Lower lobe of right lung (tissue), 2 donors: ENCODE measurements at places on chromosomes 11 and 22. TPM values are rescaled to one million over a fixed set of nuclear protein-coding genes. Genes with fewer than 3 reads are reported as not detected.
A peak's percentile ranks its signal among the peaks of the same experiment; 100 is the strongest.

Gene OR8K3
- not detected for total RNA-seq

DNA sequence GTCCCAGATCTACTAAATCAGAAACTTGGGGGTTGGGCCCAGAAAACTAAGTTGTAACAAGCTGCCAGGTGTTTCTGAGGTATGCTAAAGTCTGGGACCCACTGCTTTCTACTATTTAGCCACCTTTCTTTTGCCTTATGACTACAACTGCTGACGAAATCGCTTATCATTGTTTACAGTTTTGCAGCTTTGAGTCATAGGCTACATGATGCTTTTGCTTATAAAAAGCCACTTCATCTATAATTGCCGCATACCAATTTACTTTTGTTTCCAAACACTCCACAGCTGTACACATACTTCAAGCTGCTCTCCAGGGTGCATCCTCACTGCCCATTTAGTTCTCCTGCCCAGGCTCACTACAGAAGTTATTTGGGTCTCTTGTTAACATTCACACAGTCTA is 144.7 kb downstream of the ENTHD1 start:
- H3K4me3 ChIP-seq = no peak overlapping the region
- no peak overlapping the region for H3K27ac ChIP-seq
- H3K4me1 ChIP-seq = no peaks in the 10 kb centered on the region
- no peak for DNase-seq
- H3K36me3 ChIP-seq = no peaks in the 10 kb centered on the region
- H3K27me3 ChIP-seq = peaks cover 1% of the 10 kb centered on the region

- DNase-seq = no peak
- H3K4me1 ChIP-seq = peaks cover 17% of the 10 kb centered on the region
- H3K27ac ChIP-seq = no peak overlapping the region
- H3K36me3 ChIP-seq = no peaks in the 10 kb centered on the region
- no peak overlapping the region for H3K4me3 ChIP-seq
- peaks cover 50% of the 10 kb centered on the region for H3K27me3 ChIP-seq
These were observed 2.9 kb downstream of the DSCAML1 start for GRCh38 chr11:117794135-117794534.

DNA sequence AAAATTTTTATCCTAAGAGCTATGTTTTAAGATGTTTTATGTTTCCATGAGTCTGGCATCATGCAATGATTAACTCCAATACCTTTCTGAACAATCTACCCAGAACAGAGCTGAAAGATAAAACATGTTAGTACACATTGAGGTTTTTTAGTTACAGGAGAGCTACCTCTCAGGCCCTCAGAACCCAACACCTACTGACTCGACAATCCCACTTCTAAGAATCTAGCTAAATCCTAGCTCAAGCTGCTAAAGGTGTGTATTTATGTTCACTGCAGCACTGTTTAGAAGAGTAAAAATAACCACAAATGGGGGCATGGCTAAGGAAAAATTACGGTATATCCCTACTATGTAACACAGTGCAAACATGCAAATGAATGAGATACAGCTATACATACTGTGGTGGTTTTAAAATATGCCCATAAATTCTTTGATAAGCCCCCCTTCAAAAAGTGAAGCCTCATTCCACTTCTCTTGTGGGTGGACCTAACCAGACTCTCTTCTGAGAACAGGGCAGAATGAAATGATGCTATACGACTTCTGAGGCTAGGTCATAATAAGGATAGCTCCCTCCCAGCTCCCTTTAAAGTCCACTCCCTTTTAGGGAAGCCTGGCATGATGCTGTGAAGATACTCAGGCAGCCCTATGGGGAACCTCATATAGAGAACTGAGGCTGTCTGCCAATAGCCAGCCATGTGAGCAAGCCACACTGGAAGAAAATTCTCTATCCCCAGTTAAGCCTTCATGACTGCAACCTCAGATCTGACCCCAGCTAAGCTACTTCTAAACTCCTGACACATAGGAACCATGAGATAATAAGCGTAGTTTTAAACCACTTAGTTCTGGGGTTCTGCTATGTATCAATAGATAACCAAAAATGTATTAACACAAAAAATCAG is 29.5 kb downstream of the TMEM123 start:
- no peak overlapping the region for H3K4me3 ChIP-seq
- no peak for DNase-seq
- H3K36me3 ChIP-seq = no peaks in the 10 kb centered on the region
- no peaks in the 10 kb centered on the region for H3K27me3 ChIP-seq
- H3K27ac ChIP-seq = no peak overlapping the region

Gene OR8G5
- 0.35 TPM for total RNA-seq

GRCh38 chr11:69920345-69921127 is 101.3 kb upstream of the FGF3 start:
- peak; percentile 30 for DNase-seq
- H3K4me1 ChIP-seq = peaks cover 19% of the 10 kb centered on the region
- H3K27ac ChIP-seq = no peak overlapping the region
- no peak overlapping the region for H3K4me3 ChIP-seq
- peaks cover 18% of the 10 kb centered on the region for H3K27me3 ChIP-seq

DNA sequence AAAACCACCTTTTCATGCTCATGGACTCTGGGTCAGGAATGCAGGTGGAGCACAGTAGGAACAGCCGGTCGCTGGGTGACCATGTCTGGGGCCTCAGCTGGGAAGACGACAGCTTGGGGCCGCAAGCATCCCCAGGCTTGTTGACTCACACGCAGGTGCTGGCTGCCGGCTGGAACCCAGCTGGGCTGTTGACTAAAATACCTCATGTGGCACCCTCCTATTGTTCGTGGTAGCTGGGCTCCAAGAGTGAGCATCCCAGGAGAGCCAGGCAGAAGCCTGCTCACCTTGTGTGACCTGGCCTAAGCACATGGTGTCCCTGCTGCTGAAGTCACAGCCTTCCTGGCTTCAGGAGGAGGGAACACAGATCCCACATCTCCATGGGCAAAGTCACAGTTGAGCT is 9.4 kb downstream of the DPP3 start:
- H3K4me3 ChIP-seq = no peak overlapping the region
- H3K27ac ChIP-seq = no peak overlapping the region
- no peaks in the 10 kb centered on the region for H3K27me3 ChIP-seq
- H3K4me1 ChIP-seq = no peaks in the 10 kb centered on the region
- no peak for DNase-seq

Gene OR10D3
- not detected for total RNA-seq

GRCh38 chr11:61777234-61778090 is 14.9 kb downstream of the TMEM258 start:
- peaks cover 2% of the 10 kb centered on the region for H3K36me3 ChIP-seq
- H3K4me3 ChIP-seq = peak overlapping the region; percentile 18
- H3K27me3 ChIP-seq = no peaks in the 10 kb centered on the region
- no peak for DNase-seq
- no peaks in the 10 kb centered on the region for H3K4me1 ChIP-seq

Gene PGGHG
- 163 TPM for total RNA-seq

Gene MGAT3
- total RNA-seq = 41.5 TPM

- DNase-seq = no peak
- no peak overlapping the region for H3K27ac ChIP-seq
- no peaks in the 10 kb centered on the region for H3K36me3 ChIP-seq
- H3K4me3 ChIP-seq = no peak overlapping the region
- H3K4me1 ChIP-seq = no peaks in the 10 kb centered on the region
These were observed 32.5 kb upstream of the IZUMO1R start for GRCh38 chr11:94271885-94272372.

Gene CCDC116
- 0.41 TPM for total RNA-seq
